Stimulated activated CD4-positive, alpha-beta T cell treated with anti-CD3 and anti-CD28 coated beads, Interleukin-4, amount 100 ng/mL, for 48 hours (primary cell): ENCODE measurements at places on chromosomes 7 and 10.

DNA sequence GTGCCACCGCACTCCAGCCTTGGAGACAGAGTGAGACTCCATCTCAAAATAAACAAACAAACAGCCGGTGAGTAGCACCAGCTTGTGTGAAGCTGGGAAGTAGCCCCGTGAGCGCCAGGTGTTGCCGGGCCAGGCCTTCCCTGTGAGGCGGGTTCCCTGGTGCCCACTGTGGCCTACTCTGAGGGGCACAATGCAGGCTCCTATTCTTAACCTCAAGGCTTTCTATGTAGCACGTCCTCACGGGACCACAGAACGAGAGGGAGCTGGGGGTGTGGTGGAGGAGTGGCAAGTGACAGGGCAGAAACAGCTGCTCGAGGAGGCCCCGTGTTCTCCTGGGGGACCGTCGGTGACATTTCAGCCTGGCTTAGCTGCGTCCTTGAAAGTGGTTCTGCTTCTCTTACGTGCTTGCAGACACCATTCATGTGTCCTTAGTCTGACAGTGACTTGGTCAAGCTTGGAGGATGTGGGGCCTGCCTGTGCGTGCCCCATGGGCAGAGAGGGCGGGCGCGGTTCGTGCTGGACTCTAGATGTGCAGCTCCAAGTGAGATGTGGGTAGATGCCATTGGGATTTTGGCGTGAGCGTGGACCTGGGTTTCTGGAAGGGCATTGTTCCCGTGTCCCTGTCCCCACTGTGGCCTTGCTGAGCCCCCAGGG, 116.6 kb downstream of the NKX6-2 start:
- DNase-seq: no peak

GRCh38 chr10:7354330-7355047, 56.3 kb downstream of the SFMBT2 start:
- DNase-seq: no peak

DNA sequence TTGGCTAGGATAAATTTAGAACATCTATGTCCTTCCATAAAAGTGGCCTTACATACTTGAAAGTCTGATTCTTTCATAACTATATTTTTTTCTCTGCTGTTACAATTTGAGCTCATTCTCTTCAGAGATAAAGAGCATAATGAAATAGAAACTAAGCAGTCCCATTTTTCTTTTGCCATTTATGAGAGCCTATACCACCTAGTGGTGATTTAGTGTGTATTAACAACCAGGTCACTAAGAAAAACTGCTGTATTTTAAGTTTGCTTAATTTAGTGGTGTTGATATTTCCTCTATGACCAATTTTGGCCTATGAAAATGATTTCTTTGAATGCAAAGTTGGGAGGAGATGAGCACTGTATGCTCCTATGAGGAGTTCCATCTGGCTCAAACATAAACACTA, 88.7 kb upstream of the ZWINT start:
- no peak for DNase-seq

DNA sequence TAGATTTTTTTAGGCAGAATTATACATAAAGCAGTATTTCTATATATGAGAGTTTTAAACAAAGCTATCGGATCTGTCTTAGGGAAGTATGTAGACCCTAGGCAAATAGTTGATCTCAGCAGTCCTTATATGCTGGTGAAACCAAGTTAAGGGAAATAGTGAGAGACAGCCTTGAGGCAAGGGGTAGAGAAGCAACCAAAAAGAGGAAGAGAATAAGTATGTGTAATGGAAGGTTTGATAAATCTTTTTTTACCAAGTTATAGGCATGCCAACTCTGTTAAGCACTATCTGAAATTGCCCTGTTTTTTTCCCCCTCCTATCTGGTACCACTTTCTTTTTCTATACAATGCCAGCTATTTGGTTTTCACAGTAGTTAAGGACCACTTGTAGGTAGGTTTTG, 19.9 kb downstream of the SPAG6 start:
- no peak for DNase-seq

DNA sequence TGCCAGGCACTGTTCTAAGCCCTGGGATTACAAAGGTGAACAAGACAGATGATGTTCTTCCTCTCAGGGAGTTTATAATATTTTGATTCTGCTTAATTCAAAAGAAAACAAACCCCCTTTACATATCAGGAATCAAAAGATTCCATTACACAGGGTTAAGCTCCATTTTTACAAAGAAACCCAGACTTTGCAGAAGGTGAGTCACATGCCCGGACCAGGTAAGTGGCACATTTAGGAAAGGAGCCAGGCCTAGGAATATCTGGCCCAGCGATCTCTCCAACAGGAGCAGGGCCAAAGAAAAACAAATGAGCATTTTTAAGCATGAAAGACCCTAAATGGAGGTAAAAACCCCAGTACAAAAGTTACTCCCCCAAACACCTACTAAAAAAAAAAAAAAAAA, 1.1 kb downstream of the STN1 start:
- DNase-seq: no peak

DNA sequence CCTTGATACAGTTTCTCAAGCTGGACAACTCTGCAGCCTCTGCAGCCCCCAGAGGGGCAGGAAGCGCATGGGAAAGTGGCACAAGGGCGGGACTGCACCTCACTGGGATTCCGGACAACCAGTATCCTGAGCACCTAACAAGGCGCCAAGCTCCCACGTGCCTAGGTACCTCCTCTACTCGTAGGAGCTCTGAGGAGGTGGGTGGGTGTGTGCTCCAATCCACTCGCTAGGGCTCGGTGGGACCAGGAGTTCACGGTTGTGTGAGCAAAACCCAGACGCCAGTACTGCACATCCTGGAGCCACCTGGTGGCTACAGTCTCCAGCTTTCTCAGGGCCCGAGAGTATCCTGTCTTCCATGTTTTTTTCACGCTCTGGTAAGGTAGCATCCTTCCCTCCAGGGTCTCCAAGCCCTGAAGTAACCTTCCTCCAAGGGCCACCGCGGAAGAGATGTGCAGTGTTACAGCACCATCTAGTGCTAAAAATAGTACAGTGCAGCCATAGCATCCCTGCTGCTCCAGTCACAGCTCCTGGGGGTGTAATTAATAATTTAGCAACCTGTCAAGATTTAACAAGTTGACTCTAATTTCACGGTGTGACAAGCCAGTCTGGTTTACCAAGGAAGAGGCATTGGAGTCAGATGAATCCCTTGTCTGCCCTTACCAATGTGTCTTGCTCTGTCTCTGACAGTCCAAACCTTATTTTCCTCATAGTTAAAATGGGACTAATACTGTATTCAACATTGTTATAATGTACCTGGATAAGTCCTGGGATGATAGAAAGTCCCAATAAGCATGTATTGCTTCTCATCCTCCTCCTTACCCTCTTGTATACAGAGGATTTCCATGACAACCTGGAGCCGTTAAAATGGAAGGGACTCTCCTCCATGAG, 70.4 kb downstream of the HERPUD2 start:
- peak; percentile 7 for DNase-seq

- no peak for DNase-seq
Measured at GRCh38 chr7:130947792-130948580, 214.0 kb upstream of the KLF14 start.

DNA sequence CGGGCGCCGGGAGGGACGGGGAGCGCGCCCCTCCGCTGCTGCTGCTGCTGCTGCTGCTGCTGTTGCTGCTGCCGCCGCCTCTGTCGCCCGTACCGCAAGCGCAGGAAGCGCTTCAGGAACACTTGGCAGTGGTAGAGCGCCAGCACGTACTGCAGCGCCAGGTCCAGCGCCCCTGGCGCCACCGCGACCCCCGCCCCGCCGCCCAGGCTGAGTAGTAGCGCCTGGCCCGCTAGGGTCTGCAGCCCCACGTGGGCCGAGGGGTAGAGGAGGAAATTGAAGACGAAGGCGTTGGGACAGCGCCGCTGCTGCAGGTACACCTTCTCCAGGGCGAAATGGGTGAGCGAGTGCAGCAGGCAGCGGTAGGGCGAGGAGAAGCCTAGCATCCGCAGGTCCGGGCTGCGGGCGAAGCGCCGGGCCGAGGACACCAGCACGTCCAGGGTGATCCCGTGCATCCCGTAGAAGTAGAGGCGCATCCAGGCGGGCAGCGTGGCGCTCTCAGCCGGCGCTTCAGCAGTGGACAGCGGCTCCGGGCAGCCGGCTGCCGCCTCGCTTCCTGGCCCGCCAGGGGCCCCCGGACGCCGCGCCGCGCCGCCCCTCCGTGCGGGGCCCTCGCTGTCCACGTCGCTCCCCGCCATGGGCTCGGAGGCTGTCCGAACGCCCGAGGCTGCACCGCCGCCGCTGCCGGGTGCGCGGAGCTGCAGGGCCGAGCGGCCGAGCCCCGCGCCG, at the start of gene TMEM229A:
TMEM229A (minus strand) TSS at position 699 of the 726 bp plus-strand sequence; CDS start at position 635, 64 bp downstream.
- no peak for DNase-seq

- DNase-seq: no peak
Measured at GRCh38 chr10:133141958-133142340, 18.1 kb upstream of the KNDC1 start.

- DNase-seq: no peak
Measured at GRCh38 chr7:69714886-69715576, 116.8 kb downstream of the AUTS2 start.
